ENCODE measurements at places on chromosomes 3 and 15.
A peak's percentile ranks its signal among the peaks of the same experiment; 100 is the strongest.

DNA sequence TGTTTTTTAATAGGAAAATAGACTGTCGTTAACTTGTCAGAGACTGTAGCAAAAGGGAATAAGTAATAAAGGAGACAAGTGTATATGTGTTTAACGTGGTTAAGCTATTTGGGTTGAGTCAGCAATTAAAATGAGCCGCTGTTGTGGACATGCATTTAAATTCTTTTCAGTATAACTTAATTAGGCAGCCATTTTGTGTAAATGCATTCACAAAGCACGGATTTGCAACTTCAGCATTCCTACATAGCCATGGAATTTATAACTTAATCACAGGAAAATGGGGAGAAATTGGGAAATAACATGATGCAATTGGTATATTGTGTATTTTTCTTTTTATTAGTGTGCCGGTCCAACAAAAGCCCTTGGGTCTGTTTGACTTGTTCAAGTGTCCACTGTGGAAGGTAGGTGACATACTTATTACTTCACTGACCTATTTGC is 27.9 kb downstream of the USP3 start:
- no peak for DNase-seq

DNA sequence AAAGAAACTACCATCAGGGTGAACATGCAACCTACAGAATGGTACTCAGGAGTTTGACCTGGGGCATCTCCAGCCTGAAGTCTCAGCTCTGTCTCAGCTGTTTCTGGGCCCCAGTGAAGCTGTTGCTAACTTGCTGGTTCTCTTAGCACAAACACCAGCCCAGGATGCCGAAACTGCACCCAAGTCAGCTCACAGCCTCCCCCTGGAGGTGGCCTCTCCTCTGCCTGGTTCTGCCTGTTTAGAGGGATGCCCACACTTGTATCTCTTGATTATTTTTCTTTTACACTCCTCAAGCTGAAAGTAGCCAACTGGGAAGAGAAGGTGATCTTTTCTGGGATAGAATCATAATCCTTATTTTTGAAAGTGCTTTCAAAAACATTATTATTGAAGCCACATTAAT is 289.0 kb upstream of the RASGRP1 start:
- DNase-seq: peak; percentile 24

DNA sequence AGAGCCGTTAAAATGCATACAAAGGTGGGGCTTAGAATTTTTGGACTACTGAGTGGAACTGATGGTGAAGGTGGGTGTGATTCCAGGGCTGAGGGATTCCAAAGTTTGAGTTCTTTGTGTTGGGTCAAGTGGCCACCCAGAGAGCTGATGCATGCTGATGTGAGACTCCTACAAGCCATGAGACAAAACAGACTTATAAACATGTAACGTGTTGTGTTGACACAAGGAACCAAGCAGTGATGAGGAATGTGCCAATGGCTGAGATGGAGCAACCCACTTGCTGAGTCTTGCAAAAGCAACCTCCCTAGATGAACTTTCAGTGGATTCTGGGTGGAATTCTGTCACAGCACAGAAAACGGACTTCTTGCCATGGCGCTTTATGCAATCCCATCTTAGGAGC is 289.0 kb downstream of the TLE3 start:
- DNase-seq: no peak

DNA sequence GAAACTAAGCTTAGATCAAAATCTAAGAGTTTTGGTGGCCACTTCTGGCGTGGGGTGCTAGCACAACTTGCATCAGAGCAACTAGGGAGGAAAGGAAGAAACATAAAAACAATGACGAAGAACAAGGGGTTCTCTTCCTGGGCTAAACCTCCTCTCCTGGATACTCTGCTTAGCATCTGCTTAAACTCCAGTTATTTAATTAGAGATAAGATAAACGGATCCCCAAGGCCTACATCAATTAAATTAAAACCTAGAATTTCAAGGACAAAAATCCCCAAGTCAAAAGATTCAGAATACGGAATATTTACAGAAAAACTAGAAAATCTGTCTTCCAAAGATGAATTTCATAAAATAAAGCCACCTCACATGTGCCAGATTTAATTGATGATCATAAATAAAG is 281.9 kb downstream of the SHOX2 start:
- no peak for DNase-seq

DNA sequence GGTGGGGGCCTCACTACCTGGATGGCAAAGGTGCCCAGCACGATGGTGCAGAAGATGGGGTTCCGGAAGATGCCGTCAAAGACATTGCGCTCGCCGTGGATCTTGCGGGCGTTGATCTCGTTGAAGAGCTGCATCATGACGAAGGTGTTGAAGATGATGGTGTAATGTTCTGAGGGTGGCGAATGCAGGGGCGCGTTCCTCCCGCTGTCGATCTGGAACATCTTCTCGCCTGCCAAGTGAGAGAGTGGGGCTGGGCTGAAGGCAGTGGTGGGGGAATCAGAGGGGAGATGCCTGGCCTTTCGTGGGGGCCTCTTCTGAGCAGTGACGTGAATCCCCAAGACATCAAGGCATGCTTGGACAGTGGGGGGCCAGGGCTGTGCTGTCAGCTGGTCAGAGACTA is 19.6 kb upstream of the SEC13 start:
- no peak for DNase-seq

All from activated T-cell treated with anti-CD3 and anti-CD28 coated beads, Interleukin-2, amount 50 U/mL, for 72 hours (primary cell).